ENCODE measurements at places on chromosomes 2 and 18.

DNA sequence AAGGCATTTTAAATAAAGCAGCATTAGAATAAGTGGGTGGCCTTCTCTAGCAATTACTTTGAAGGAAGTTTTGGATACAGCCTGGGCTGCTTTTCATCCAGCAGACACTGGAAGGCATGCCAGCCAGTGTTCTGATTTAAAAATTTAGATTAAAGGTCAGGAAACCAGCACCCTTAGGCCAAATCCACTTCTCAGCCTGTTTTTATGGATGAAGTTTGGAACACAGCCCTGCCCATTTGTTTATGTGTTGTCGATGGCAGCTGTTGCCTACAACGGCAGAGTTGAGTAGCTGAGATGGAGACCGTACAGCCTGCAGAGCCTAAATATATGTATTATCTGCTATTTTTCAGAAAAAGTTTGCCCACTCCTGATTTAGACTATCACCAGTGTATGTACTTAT lies 313.6 kb upstream of the ACVR2A start:
- DNase-seq: no peak

GRCh38 chr18:33372442-33372841 lies 68.1 kb downstream of the CCDC178 start:
- DNase-seq: no peak

DNA sequence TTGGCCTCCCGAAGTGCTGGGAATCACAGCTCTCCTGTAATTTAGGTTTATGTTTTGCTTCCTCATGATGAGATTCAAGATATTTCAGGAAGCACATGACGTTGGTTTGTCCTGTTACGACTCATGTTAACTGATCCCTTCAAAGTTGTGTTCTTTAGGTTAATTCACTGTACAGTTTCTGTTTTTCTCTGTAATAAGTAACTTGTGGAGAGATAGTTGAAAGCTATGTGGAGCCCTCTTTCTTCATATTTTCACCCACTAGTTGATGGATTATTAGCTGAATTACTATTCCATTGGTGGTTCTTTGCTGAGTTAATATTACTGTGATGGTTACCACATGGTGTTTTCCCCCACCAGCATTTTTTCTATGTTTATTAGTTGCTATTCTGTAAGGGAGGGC lies 18.3 kb upstream of the CHCHD5 start:
- DNase-seq: no peak

DNA sequence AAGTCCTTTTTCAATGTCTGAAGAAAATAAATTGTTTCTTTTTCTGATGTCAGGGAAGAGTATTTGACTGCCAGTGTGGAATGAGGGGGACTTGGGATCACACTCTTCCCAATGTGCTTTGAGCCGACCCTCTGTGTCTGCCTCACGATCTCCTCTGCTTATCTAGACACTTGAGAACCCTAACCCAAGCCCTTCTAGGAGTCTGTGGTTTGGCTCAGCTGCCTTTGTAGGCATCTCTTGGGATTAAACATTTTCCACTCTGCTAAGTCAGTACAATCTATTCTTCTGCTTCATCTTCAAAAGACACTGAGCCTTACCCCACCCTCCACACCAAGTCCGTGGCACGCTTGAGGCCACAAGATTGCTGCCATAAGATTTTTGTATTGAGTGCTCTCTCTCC lies 19.4 kb downstream of the FAM110C start:
- no peak for DNase-seq

GRCh38 chr2:112153179-112153490 lies 14.9 kb downstream of the FBLN7 start:
- DNase-seq: no peak

DNA sequence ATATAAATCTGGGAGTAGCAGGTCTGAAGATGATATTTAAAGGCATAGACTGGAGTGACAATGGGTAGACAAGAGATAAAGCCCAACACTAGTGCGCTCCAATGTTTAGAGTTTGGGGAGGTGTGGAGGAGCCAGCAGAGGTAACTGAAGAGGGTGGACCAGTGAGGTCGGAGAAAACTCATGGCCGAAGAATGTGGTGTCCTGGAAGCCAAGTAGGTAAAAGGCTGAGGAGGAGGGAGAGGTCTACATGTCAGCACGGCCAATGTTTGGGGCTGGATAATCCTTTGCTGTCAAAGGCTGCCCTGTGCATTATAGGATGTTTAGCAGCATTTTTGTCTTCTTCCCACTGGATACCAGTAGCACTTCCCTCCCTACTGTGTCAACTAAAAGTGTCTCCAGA lies 78.8 kb upstream of the KCNE4 start:
- no peak for DNase-seq

- no peak for DNase-seq
These were observed 29.2 kb downstream of the MROH2A start for GRCh38 chr2:233807215-233807865.

All from GM12891 (cell line).